ENCODE measurements at places on chromosomes 7 and 10.

- DNase-seq = no peak
Measured at GRCh38 chr7:45082031-45082830, 6.5 kb downstream of the NACAD start.

- DNase-seq = peak; percentile 45
Measured at GRCh38 chr10:62386356-62387320, 12.5 kb downstream of the ZNF365 start.

DNA sequence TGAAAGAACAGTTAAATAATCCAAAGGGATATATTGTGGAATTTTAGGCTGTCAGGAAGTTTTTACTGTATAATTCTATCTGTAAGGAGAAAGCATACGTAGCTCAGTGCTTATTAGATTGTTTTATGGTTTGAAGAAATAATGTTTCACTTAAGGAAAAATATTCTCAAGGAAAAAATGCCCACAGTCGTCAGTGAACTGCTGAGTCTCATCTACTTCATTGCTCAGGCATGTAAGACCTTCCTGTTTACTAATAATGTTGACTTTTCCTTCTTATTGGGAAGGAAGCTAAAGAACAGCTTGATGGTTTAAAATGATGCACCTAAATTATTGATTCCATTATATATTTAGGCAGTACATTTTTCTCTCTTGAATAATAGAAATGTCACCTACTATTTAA is 304.2 kb downstream of the SDK1 start:
- DNase-seq = peak; percentile 31

GRCh38 chr7:26101361-26102151 is 50.4 kb upstream of the NFE2L3 start:
- DNase-seq = no peak

GRCh38 chr7:21624320-21624719 is 81.5 kb downstream of the DNAH11 start:
- no peak for DNase-seq
